ENCODE measurements at places on chromosomes 4 and X. TPM values are rescaled to one million over a fixed set of nuclear protein-coding genes. Genes with fewer than 3 reads are reported as not detected.
A peak's percentile ranks its signal among the peaks of the same experiment; 100 is the strongest.

- no peak for DNase-seq
Observed at GRCh38 chr4:4724321-4724720, 135.1 kb upstream of the MSX1 start.

- DNase-seq, result no peak
Observed at GRCh38 chr4:20326460-20326859, 74.8 kb downstream of the SLIT2 start.

GRCh38 chr4:82223715-82224114 is 150.1 kb downstream of the HNRNPD start:
- no peak for DNase-seq

- DNase-seq, result no peak
Observed at GRCh38 chrX:15929194-15929593, 74.6 kb upstream of the AP1S2 start.

The NPNT gene
- total RNA-seq, result 5.0 TPM

The ADH1C gene
- total RNA-seq, result not detected

- no peak for DNase-seq
Observed at GRCh38 chrX:139720979-139721378, 13.0 kb upstream of the MCF2 start.

DNA sequence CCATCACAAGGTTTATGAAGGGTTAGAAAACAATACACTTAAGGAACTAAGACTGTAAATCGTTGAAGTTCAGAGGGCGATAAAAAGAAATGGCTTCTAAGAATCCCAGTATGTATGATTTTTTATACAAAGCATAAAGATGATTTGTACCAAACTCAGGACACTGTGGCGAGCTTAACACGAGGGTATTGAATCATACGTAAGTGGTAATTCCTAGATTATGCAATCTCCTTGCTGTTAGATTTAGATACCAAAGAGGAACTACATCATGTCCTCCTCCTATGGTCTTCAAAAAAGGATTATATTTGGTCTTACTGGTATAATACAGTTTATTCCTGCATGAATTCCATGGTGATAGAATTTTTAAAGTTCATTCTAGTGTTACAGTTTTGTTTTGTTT is 23.9 kb downstream of the NFKB1 start:
- peak; percentile 59 for DNase-seq

The NXF2B gene
- not detected for total RNA-seq

DNA sequence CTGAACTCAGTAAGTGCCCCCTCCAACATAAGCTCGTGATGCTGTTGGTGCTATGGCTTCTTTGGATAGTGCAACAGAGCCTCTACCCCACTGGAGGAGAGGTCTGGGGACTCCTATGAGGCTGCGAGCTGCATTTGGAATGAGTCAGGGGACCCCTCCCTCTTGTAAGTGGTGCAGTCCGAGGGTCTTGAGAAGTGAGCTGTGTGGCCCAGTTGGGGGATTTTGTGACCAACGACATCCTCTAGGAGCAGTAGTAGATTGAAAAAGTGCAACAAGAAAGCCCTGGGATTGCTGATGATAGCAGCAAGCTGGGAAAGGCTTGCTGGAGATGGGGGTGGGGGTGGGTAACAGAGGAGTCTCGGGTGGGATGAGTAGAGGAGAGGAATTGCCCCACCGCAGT is 3.1 kb downstream of the FRMPD3 start:
- no peak for DNase-seq

- no peak for DNase-seq
Observed at GRCh38 chr4:179662522-179662921, 2220.3 kb upstream of the AGA start.

DNA sequence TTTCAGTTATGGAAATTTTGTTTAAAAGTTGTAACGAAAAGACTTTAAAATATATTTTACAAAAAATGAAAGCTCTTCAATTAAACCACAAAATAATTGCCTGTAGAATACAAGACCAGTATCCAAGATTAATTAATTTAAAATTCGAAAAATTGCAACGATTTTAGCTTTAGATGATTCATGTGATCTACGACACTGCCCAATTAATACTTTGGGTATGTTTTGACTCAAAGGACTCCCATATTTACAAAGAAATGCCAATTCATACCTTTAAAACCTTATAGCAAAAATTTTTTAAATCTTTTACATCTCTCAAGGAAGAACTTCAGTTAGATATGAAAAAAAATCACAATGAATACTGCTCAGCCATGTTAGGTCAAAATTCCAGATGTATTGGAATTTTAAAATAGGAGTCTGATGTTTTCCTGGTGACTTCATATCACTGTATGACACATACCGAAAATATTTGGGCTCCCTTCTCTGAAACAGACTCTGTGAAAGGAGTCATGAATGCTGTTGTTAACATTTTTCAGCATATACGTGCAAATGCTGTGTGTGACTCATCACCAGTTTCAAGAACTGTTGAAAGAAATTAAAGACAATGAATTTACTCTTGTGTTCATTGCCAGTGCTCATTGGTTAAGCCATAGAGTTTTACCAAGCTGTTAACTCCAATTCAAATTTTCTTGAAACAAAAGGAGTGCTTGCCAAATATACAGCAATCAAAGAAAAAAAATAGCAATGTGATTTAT is 13.8 kb upstream of the SMS start:
- peak; percentile 94 for DNase-seq

DNA sequence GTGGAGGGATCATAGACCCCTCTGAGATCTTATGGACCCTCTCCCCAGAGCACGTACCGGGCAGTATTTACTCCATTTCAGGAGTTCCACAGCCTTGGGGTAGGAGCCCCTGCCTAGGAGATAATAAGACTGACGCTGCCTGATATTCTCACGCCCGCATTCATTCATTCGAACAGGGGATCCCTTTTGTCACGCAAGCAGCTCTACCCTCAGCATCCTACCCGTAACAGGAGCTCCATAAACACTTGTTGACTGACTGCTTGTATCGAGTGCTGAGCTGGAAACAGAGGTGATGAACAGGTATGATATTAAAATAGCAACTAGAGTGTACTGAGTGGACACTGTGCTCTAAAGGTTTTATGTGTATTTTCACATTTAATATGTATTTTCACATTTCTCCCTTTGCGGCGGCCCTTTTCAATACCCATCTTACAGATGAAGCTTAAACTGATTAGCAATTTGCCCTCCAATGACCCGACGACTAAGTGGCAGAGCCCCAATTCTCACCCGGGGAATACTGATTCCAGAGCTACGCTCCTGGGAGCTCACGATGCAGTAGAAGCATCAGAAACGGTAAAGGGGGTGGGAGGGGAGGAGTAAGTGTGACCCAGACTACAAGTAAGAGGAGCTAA is 888 bp downstream of the RAB28 start:
- DNase-seq, result peak; percentile 1

The CNKSR2 gene
- total RNA-seq, result 0.53 TPM

The PDHA2 gene
- not detected for total RNA-seq

GRCh38 chrX:53088136-53088974 is 5.6 kb upstream of the KANTR start:
- DNase-seq, result peak; percentile 83

The ATP8A1 gene
- 1.4 TPM for total RNA-seq

- no peak for DNase-seq
Observed at GRCh38 chrX:110732266-110732665, 63.4 kb downstream of the CHRDL1 start.

- no peak for DNase-seq
Observed at GRCh38 chrX:12997906-12998687, 23.2 kb downstream of the TMSB4X start.

GRCh38 chr4:101200561-101200960 is 146.8 kb downstream of the PPP3CA start:
- peak; percentile 95 for DNase-seq

- DNase-seq, result no peak
Observed at GRCh38 chrX:24979081-24979480, 36.7 kb downstream of the ARX start.

The CT47B1 gene
- not detected for total RNA-seq

The LNX1 gene
- total RNA-seq, result 1.6 TPM

- DNase-seq, result no peak
Observed at GRCh38 chrX:142831961-142832530, 193.7 kb upstream of the SPANXN4 start.

The GPC4 gene
- total RNA-seq, result 0.26 TPM

DNA sequence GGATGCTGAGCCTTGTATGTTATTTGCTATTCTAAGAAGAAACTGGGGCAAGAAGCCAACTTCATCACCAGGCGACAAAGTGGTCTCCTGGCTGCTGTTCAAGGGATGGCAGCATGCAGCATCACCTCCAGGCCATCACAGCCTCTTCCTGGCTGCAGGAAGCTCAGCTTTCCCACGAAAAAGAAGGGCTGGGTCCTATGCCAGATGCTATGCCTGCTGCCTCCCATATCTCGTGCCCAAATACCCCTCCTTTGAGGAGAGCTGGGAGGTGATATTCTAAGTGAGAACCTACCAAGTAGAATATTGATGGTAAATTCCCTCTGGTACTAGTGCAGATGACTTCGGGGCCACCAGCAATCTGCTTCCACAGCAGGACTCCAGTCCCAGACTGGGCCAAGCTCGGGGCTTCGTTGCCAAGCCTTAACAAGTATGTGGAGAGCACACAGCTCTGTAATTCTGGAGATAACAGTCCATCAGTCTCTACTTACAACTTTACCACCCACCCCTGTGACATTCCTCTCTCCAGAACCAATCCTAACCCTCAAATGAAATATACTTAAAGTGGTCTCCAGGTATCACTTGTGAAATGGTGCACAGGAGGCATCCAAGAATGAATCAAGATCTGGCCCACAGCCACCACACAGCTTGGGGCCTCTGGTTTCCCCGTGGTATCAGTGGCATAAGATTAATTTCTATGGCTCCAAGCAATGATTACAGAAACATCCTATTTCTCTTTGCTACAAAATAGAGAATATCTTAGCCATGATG is 149.3 kb downstream of the PALLD start:
- DNase-seq, result no peak

The RAB39B gene
- 2.6 TPM for total RNA-seq

The CLDN22 gene
- not detected for total RNA-seq

GRCh38 chr4:124861761-124862160 is 149.2 kb upstream of the ANKRD50 start:
- no peak for DNase-seq

DNA sequence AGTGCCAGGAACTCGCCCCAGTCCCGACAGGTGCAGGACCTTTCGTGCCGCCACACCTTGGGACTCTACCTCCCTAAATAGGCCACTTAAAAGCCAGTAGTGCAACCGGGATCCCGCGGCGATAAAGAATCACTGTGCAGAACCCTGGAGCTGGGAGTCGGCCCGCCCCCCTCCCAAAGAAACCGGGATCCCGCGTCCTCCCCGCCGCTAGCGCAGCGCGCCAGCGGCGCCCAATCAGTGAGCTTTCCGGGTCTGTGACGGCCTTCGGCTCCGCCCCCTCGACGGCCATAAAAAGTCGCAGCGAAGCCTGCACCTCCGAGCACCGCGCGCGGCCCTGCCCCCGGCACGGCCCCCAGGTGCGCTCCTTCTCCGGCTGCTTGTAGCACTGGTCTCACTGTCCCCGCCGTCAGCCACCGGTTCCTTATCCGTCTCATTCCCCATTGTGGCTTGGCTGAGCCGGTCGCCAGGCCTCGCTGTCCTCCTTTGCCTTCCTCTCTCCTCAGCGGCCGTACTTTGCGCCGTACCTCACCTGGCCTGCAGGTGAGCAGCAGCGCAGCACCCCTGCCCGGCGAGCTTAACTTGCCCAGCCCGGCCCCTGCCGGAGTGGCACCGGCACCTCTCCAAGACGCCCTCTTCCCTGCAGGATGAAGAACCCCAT is at the start of gene LRAT:
Gene LRAT, plus strand, starts transcription at position 318 of the 658 bp plus-strand sequence. Its CDS starts 327 bp downstream, at position 645.
- DNase-seq, result peak; percentile 48

DNA sequence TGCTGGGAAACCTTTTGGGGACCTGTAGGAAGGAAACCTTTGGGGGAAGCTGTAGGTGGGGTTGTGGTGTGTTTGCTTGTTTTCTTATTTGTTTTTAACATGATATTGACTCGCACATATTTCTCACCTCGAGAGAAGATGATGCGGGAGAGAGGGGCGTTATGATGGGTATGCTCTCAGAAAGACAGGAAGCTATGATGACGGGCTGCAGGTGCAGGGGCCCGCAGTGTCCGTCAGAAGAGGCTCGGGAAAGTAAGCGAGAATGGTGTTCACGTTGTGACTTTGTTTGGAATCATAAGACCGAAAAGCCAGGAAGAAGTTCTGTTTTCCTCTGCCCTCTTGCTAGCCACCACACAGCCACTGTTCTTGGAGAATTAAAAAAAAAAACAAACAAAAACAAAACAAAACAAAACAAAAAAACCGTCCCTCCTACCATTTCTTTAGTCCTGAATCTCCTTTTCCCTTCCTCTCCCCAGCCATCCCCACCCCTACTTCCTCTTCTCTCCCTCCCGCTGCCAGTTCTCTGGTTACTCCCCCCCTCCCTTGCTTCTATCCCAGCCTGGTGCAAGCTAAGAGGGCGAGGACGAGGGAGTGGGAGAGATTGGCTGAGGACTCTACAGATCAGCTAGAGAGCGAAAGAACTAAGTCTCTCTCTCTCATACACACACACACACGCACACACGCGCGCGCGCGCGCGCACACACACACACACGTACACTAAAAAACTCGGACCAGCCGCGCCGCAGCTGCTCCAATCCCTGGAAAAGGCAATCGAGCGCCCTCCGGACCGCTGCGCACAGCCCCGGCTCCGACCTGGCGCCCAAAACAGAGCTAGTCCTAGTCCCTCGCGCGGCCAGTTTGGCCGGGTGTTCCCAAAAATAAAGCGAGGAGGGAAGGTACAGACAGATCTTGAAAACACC is at the start of gene BMP3:
Gene BMP3, plus strand, starts transcription at position 648 of the 920 bp plus-strand sequence. CDS start 577 bp downstream, outside the sequence.
- DNase-seq, result no peak

The HMGB2 gene
- total RNA-seq, result 27.9 TPM

- no peak for DNase-seq
Observed at GRCh38 chr4:64068096-64068495, 341.2 kb downstream of the TECRL start.

The CLDN2 gene
- not detected for total RNA-seq

The GPC3 gene
- total RNA-seq, result 0.26 TPM

All from bronchial epithelial cell (primary cell).